Amygdala (tissue), 56 donors: ENCODE measurements at places on chromosomes 13 and 19.

GRCh38 chr19:1512671-1513498, at the start of gene ADAMTSL5:
TSS of gene ADAMTSL5 (minus strand) at chr19:1513019. CDS start at chr19:1510943, 2,076 bp downstream.
- no peak for DNase-seq

DNA sequence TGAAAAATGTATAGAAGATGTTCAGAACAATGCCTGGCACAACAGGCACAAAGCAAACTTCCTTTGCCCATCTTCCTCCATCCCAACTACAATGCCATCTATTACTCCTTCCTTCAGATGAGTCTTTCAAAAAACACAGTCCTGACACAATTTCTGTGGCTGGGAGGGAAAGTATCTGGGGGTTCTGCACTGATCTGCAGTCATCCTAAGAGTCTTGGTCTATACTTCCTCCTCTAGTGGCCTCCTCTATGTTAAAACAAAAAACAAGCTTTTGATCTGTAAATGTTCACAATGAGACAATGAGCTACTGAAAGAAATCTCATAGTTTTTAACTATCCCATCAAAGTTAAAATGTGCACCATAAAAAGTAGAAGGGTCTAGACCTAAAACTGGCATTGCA, 44.8 kb downstream of the USP12 start:
- no peak for DNase-seq

DNA sequence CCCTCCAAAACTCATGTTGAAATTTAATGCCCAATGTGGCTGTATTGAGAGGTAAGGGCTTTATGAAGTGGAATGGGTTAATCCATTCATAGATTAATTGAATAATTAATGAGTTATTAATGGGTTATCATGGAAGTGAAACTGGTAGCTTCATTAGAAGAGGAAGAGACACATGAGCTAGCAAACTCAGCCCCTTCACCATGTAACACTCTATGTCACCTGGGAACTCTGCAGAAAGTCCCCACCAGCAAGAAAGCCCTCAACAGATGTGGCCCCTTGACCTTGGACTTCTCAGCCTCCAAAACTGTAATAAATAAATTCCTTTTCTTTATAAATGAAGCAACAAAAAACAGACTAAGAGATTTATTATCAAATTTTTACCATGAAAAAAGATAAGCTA, 223.5 kb downstream of the KLF12 start:
- DNase-seq = no peak

GRCh38 chr19:41098762-41099161, 10.5 kb downstream of the CYP2A13 start:
- no peak for DNase-seq

- DNase-seq = peak; percentile 20
These were observed at the start of gene NAT14 for GRCh38 chr19:55484593-55485438. TSS of gene NAT14 (plus strand) at chr19:55485188. CDS start at chr19:55485709, 521 bp downstream.

DNA sequence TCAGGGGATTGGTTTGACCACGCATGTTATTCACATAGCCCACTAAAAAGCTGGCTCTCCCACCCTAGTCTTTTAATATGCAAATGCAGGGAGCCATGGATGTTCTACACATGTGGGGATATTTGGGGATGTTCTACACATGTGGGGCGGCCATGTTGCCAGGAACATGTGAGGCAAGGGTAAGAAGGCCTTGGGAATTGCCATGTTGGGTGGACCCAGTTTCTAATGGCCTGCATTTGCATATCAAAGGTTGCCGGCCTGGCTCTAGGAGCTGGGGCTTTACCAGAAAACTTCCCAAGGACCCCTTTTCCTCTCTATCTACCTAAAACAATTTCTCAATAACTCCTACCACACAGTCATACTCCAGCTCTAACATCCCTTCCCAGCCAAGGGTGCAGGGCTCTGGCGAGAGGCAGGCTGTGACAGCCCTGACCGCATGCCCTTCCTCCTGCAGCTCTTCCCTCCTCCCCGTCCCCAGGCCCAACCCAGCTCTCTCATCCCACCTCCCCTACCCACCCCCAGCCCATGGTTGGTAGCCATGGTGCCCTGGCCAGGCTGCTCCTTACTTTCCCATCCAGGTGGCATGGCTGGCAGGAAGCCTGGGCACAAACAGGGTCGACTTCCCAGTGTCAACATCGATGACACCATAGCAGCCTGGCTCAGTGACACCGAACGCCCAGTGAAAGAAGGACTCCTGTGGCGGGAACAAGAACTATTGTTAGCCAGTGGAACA, 11.0 kb downstream of the PEPD start:
- no peak for DNase-seq

DNA sequence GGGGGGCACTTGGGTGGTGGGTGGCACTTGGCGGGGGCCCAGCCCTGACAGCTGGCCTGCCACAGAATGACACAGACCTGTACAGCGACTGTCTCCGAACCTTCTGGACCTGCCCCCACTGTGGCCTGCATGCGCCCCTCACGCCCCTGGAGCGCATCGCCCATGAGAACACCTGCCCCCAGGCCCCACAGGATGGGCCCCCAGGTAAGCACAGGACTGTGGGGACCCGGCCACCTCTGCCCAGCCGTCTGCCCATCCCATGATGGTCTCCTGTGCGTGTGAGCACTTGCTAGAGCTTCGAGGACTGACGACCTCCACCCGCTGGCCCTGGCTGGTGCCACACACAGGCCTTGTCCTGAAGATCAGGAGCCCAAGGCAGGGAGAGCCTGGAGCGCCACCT, 32.0 kb downstream of the DHX34 start:
- DNase-seq = no peak

DNA sequence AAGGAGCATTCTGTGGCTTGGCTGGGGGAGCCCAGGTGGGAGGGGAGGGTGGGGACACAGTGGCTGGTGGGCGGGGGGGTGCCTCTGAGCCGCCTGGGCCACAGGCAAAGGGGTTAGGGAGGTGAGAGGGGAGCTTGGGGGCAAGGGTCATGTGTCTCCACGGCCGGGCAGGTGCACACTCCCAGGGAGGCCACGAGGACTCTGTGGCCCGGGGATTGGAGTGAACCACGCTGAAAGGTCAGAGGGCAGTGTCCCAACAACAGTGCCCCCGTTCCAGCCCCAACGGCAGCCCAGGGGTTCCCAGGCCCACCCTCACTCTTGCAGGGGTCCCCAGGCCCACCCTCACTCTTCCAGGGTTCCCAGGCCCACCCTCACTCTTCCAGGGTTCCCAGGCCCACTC, 9.6 kb downstream of the C2CD4C start:
- no peak for DNase-seq

- no peak for DNase-seq
These were observed 1181.9 kb downstream of the OLFM4 start for GRCh38 chr13:54210397-54211049.

- no peak for DNase-seq
These were observed 3.2 kb downstream of the TMIGD2 start for GRCh38 chr19:4298810-4299550.

GRCh38 chr13:51806566-51806965, 2.6 kb upstream of the DHRS12 start:
- no peak for DNase-seq

DNA sequence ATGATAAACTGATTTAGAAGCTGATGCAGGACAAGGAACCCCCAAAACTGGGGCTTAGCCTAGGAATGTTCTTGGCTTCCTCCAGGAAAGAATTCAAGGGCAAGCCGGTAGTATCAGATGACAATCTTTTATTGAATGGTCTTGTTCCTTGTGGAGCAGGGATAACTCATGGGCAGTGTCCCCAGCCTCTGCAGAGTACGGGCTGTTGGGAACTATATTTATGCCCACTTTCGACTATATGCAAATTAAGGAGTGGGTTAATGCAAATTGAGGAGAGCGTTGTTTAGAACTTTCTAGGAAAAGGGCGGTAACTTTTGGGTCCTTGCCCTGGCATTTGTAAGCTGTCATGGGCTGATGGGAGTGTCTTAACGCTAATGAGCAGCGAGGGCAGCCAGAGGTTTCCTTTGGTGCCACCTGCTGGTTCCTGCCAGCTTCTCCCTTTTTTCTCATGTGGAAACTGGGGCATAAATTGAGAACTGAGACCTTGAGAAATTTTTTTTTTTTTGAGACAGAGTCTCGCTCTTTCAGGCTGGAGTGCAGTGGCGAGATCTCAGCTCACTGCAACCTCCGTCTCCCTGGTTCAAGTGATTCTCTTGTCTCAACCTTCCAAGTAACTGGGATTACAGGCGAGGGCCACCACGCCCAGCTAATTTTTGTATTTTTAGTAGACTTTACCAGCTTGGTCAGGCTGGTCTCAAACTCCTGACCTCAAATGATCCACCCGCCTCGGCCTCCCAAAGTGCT, 79.4 kb upstream of the ABCC4 start:
- DNase-seq = peak; percentile 21

- no peak for DNase-seq
These were observed 9.2 kb upstream of the MEX3D start for GRCh38 chr19:1577090-1577928.

DNA sequence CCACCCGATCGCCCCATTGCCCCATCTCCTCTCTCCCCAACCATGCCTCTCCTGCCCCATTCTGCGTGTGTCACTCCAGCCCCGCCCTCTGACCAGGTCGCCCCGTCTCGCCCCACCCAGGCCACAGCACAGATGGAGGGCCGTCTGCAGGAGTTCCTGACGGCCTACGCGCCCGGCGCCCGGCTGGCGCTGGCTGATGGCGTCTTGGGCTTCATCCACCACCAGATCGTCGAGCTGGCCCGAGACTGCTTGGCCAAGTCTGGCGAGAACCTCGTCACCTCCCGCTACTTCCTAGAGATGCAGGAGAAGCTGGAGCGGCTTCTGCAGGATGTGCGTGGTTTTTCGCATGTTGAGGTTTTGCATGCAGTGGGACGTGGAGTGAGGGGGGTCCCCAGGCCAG, 26.2 kb downstream of the MAST3 start:
- DNase-seq = no peak

- no peak for DNase-seq
These were observed 114.9 kb upstream of the EDNRB start for GRCh38 chr13:78033509-78033908.

DNA sequence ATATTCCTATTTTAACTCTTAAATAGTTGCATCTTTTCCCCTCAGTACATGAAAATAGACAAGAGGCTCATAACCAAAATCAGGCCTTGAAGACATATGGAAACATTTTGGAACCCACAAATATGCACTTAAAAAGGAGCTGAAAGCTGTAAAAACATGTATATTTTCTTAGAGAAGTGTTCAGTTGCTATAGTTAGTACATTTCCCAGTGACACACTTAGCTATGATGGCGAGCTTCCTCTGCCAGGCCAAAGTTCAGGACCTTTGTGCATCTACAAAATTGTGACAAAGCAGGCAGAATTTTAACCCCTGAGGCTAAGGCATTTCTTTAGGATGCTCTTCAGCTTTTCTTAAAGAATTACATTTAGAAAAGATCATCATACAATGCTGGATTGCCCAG, 54.5 kb downstream of the RCBTB2 start:
- DNase-seq = no peak

DNA sequence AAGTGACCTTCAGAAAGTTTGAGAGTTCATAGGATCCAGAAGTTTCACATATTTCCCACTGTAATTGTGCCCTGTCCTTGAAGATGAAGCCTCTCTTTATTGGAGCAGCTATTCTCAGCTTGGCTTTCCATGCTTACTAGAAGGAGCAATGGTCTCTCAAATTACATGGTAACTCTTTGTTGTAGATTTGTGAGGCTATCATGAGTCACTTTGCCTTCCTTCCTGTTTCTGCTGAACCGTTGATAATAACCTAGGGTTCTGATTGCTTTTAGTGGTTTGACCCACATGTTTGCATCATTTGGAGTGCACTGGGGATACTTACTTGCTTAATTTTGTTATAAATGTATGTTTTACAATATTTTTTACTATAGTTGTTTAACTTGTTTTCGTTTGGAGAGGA, 772.9 kb upstream of the SLITRK6 start:
- DNase-seq = no peak

- no peak for DNase-seq
These were observed 34.9 kb upstream of the DCLK1 start for GRCh38 chr13:36166046-36166445.

GRCh38 chr19:17946965-17947784, 14.4 kb downstream of the CCDC124 start:
- DNase-seq = no peak

- DNase-seq = peak; percentile 62
These were observed 11.6 kb upstream of the JUND start for GRCh38 chr19:18292810-18293641.

GRCh38 chr13:106302011-106302410, 233.5 kb downstream of the EFNB2 start:
- no peak for DNase-seq

DNA sequence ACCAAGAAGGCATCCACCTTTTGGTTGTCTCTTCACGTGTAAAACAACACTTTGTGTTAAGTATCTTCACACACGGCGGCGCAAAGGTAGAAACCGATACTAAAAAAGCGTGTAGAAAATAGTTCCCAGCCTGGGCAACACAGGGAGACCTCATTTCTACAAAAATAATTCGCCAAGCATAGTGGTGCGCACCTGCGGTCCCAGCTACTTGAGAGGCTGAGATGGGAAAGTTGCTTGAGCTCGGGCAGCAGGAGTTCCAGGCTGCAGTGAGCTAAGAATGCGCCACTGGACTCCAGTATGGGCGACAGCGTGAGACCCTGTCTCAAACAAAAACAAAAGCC, 573 bp upstream of the ERCC5 start:
- DNase-seq = no peak

DNA sequence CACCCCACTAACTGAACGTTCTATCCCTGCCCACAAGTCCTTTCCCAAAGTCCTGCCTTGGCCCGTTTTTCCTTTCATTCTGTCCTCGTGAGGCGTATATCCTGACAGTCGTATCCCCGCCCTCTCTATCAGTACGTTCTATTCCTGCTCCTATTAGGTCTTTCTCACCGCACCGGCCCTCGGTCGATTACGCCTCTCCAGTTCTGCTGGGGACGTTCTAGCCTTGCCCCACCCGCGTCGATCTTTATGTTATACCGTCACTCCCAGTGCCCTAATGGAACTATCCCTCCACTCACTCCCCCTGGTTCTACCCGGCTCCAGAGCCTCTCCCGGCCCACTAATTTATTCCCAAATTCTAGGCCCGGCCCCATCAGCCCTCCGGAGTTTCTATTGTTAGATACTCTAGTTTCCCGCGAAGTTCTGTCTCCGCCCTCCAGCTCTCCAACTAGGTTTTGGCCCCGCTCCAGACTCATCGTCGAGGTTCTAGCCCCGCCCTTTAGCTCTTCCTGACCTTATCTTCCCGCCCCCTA, 2.0 kb downstream of the PLAUR start:
- no peak for DNase-seq
